ENCODE measurements at places on chromosomes 2 and 18.

DNA sequence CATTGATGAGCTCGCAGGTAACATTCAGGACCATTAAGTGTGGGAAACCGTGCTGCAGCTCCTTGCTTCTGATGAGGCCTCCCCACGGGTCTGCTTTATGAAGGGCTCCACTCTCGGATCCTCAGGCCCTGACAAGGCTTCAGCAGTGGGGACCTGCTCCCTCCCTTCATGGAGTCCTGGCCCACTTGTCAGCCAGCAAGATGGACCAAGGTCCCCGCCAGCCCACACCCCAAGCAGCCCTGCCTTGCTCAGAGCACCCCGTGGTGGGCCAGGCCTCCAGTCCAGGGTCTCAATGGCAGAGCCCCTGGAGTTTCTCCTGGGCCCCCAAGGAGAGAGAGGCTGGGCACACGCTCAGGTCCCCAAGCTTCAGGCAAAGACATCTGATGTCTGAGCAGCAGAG lies 41.5 kb downstream of the CROCC2 start:
- no peak for DNase-seq

- DNase-seq, result no peak
Observed at GRCh38 chr2:167955264-167955906, 292.0 kb downstream of the STK39 start.

GRCh38 chr2:162267496-162267895 lies 24.3 kb upstream of the FAP start:
- DNase-seq, result no peak

- DNase-seq, result no peak
Observed at GRCh38 chr2:195649629-195650190, 7.3 kb upstream of the SLC39A10 start.

- DNase-seq, result no peak
Observed at GRCh38 chr2:134736167-134736880, 17.5 kb upstream of the TMEM163 start.

DNA sequence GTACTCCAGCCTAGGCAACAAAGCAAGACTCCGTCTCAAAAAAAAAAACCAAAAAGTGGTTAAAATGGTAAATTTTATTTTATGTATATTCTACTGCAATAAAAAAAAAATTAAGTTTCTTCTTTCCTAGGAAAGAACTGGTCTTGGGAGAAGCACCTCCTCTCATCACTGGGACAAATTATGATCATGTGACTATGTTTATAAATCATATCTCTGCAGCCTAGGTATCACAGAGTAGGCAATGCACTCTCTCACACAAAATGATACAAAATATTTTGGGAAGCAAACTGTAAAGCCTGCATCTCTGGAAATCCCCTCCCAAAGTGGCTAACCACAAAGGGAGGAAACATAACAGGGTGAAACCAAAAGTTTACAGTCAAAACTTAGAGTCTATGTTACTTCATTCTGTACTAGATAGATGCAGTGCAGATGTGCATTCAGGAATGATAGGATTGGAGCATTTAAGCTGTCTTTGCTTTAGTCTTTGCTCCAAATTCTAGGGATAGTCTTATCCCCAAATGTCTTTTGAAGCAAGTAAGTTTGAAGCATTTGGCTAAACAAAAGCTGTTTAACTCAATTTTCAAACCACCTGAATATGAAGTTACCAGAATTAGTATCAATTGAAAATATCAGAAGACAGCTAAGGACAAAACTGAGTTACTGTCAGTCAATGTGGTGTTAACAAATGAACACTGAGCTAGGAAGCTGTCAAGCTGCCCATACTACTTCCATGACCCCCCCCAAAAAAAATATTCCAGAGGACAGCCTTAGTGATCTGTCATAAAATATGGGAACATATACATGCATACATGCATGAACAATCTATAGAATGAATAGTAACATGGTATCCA lies 21.1 kb upstream of the MALT1 start:
- DNase-seq, result peak; percentile 40

- no peak for DNase-seq
Observed at GRCh38 chr2:99404797-99405669, 67.8 kb downstream of the EIF5B start.

GRCh38 chr2:130341562-130342019 lies 1.1 kb upstream of the IMP4 start:
- DNase-seq, result no peak

DNA sequence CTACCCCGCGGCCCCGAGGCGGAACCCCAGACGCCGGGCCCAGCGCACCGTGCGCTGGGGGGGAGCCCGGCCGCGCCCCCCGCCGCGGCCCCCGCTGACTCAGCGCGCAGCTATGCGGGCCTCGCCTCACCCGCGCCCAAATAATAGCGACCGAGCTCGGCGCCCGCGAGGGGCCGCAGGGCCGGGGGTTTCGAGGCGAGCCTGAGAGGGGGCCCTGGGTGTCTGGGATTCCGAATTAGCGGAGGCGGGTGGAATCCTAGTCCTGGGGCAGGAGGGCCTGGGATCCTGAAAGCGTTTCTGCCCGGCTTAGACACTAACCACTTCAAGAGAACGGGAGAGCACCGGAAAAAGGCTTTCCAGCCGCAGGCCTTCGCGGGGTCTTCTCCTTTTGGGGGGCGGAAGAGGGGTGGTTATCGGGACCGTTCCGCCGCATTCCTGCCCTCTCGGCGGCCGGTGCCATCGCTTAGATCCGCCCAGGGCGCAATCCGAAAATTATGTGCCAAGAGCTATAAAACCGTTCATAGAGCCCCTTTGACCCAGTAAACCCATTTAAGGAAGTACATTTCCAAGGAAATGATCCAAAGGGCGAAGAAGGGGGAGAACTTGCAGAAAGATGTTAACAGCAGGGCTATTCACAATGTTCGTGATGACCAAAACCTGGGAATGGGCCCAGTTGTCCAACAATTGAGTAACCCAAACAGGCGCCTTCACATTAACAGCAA lies 681 bp upstream of the ROCK2 start:
- no peak for DNase-seq

DNA sequence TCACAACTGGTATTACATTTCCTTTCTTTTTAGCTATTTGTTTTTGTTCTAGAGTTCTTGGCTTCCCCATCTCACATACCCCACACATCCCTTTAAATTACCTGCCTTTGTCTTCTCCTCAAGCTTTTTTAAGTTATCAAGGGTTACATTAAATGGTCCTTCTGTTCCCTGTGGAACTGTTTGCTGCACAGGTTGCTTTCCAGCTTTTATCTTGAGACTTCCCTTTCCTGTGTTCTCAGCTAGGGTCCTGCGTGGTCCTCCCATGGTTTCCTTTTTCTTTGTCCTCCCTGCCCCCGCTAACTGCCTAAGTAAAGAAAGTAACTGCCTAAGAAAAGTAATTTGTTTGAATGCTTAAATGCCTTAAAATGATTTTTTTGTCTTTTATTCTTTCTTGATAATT lies 66.8 kb downstream of the EPB41L5 start:
- DNase-seq, result no peak

- DNase-seq, result no peak
Observed at GRCh38 chr2:106563195-106563594, 76.0 kb downstream of the CD8B2 start.

DNA sequence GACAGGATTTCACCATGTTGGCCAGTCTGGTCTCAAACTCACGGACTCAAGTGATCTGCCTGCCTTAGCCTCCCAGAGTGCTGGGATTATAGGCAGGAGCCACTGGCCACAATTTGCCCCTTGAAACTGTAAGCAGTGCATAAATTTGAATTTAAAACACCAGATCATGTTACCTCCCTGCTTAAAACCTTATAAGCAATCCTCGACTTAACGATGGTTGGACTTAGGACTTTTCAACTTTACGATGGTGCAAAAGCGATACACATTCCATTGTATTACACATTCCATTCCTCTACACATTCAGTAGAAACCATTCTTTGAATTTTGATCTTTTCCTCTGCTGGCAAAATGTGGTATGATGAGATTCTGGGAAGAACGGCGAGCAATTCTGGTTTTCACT lies 23.2 kb upstream of the EFR3B start:
- no peak for DNase-seq

GRCh38 chr2:157875641-157876065 lies 477 bp downstream of the ACVR1 start:
- peak; percentile 65 for DNase-seq

DNA sequence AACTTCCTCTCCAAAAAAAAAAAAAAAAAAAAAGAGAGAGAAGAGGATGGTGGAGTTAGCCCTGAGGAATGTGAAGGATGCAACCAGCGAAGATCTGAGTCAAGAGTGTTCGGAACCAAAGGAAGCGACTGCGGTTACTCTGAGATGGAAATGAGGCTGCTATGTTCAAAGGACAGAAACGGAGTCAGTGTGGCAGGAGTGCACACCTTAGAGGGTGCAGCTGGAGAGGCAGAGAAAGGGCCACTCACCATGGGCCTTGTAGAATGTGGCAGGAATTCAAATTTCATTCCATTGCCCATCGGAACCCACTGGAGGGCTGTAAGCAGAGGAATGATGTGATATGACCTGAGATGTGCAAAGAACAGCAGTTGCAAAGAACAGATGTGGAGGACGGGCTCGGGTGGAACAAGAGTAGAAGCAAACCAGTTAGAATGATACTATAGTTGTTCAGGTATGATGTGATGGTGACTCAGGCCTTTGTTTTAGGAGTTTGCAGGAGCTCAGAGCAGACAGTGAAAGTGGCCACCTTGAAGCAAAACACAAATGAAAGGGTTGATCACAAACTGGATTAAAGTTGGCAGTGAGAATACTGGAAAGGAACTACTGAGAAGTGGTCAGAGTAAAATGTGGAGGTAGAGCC lies 22.6 kb downstream of the ITGA6 start:
- DNase-seq, result no peak

DNA sequence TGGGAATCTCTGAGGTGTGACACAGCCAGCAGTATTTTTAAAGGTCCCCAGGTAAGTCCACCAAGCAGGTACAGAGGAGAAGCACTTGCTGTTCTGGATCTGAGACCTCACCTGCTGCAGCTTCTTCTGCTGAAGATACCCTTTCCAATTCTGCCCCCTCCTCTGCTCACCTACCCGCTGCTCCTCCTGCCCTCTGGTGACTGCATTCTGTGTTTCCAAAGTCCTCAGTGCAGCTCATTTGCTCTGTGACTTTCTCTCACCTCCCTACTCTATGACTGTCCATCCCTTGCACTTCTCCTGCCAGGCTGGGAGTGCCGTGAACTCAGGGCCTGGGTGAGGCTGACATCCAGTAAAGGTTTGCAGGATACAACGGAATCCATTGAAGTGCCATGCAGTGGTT lies 205.2 kb upstream of the LYPD1 start:
- no peak for DNase-seq

- no peak for DNase-seq
Observed at GRCh38 chr2:17057109-17058017, 391.7 kb upstream of the CYRIA start.

GRCh38 chr2:170176212-170176611 lies 1.7 kb upstream of the MYO3B start:
- DNase-seq, result no peak

DNA sequence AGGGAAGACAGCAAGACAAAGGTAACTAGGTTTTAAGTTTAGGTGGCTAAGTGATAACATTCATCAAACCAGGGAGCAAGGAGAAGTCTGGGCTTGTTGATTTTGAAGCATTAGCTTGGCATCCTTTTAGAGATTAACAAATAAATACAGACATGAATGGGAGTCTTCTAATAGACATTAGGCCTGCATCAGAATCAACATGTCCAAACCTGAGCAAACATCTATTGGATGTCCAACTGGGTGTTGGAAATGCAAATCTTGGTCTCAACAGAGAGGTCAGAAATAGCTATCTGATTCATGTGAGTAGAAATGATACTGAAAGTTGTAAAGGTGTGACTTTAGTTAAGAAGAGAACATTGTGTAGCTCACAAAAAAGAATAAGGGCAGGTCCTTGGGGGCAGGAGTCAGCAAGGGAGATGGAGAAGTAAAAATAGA lies 85.5 kb upstream of the RND3 start:
- DNase-seq, result no peak

- no peak for DNase-seq
Observed at GRCh38 chr2:239704737-239705136, 303.9 kb upstream of the HDAC4 start.

GRCh38 chr2:10390369-10390801 lies 57.7 kb downstream of the ODC1 start:
- DNase-seq, result no peak

GRCh38 chr2:88753833-88754584 lies 62.5 kb downstream of the RPIA start:
- no peak for DNase-seq

GRCh38 chr18:321865-322467 lies 54.1 kb upstream of the THOC1 start:
- no peak for DNase-seq

DNA sequence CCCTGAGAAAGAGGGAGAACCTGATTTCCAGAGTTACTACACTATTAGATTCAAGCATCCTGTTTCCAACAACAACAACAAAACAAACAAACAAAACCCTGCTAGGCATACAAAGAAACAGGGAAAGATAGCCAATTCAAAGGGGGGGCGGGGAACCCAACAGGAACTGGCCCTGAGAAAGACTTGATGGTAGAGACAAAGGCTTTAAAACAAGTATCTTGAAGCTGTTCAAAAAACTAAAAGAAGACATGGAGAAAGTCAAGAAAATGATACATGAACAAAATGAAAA lies 147.1 kb downstream of the THADA start:
- no peak for DNase-seq

- no peak for DNase-seq
Observed at GRCh38 chr18:23532848-23533247, 29.5 kb downstream of the RMC1 start.

DNA sequence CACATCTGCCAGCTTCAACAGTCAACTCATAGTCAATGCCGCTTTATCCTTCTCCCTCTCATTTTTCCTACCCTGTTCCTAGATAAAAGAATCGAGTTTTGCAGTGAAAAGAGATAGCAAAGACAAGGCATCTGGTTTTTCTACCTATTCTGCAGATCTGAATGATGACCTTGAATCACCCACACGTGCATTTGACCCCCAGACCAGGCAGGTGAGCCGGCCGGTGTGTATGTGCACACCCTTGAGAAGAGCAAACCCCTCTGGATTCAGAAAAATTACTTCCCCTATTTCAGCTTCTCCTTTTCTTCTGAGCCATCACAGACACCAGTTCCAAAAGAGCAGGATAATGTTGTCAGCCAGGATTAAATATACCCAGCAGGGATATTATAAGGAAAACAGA lies 115.6 kb upstream of the ST6GAL2 start:
- DNase-seq, result no peak

Data from stimulated activated CD4-positive, alpha-beta T cell treated with anti-CD3 and anti-CD28 coated beads, Interleukin-2, amount 100 ng/mL, for 24 hours (primary cell).